ENCODE measurements at places on chromosomes 3 and 15.

GRCh38 chr15:67968564-67968963 lies 85.6 kb upstream of the PIAS1 start:
- DNase-seq = no peak

GRCh38 chr15:35771746-35772442 lies 225.9 kb upstream of the DPH6 start:
- DNase-seq = no peak

- DNase-seq = no peak
Measured at GRCh38 chr3:32557640-32558352, 12.9 kb downstream of the DYNC1LI1 start.

DNA sequence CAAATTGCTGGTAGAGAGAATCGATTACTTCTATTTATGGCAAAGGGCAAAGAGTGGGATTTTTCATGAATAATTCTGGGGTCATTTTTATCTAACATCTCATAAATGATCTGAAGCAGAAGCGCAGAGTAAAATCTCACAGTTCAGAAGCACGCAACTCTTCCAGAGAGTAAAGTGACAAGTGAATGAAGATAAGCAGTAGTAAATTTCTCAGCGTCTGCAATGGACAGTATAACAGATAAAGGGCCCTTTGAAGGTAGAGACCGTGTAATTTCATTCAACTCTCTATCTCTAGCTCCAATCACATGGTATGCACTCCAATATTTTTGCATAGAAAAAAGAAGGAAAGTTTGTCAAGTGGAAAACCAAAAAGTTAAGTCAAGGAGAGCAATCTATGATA lies 521.1 kb upstream of the NECTIN3 start:
- DNase-seq = no peak

DNA sequence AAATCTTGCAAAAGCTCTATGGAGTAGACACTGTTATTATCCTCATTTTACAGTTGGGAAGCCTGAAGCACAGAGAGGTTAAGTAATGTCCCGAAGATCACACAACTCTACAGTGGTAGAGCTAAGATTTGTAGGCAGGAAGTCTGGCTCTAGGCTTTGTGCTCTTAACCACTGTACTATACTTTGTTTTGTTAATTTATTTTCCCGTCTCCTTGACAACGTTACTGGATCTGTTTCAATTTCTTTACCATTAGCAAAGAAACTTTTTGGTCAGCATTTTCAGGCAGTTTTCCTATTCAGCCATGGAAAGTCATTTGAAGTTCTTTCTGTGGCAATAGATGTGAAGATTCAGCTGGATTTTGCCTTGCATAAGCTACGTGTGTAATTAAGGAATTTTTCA lies 51.7 kb downstream of the OTOL1 start:
- peak; percentile 7 for DNase-seq

DNA sequence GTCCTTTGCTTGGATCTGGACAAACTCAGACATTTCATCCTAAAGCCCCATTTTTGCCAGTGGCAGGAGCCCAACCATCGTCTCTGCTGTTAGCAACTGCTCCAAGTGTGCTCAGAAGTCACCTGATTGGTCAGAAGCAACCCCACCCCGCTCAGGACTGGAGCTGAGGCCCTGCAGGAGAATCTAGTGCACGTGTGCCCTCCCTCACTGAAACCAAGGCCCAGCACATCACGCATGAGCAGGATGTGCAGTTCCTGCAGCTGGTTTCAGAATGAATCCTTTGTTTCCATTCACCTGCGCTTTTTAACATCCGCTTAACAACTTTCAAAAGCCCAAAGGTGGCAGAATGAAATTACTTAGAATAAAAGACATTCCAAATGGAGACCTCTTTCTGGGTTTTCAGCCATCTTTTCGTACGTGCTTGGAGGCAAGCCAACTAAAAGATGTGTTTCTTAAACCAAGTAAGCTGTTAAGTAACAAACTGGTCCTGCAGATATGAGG lies 81.2 kb downstream of the SRGAP3 start:
- peak; percentile 37 for DNase-seq

DNA sequence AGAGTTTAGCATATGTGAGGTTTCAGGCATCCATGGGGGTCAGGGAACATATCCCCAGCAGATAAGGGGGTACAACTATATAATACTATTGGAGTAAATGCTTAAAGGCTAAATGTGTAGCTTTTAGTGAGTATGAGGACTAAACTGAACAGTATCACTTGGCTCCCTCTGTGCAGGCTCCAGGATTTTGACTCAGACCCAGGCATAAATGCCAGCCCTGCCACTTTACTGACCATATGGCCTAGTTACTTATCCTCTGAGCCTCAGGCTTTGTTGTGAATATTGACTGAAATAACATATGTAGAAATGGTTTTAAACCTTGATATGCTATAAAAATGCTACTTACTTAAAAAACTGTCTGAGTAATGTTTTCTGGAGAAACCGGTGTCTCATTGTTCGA lies 151.6 kb downstream of the CHST2 start:
- no peak for DNase-seq

GRCh38 chr3:194494951-194495374 lies 8.2 kb upstream of the ATP13A3 start:
- no peak for DNase-seq

DNA sequence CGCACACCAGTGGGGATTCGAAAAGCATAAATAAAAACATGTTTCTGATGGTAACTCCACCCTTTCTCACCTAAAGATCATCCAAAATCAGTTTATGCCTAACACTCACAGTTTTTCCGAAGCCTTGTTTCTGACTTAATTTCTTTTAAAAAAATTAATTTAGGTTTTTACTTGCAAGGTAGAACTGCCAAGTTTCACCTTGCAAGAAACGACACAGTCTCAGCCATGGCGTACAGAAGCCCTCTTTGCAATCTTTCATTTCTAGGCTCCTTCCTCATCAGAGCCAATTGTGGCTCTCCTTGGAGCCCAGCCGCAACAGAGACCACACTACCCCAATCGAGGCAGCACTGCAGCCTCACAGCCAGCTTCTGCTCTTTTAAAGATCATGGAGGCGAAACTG lies 31.0 kb upstream of the FEZF2 start:
- DNase-seq = no peak

GRCh38 chr3:159472611-159473010 lies 516.0 kb upstream of the IL12A start:
- DNase-seq = no peak

- no peak for DNase-seq
Measured at GRCh38 chr15:74408385-74408784, 25.4 kb downstream of the SEMA7A start.

DNA sequence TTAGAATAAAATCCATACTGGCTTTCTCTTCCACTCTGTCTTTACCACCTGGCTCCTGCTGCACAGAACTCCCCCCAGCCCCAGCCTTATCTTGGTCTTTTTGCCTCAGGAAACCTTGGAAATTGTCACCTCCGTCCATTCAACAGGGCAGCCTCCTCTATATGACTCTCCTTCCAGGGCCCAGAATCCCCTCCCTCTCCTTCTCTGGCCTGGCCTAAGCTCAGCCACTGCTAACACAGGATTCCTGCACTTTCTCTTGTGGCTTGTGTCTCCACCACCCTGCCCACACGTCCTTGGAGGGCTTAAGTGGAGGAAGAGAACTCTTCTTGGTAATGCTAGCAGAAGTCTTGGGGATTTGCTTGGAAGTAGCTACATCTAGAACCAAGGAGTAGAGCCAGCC lies 1.5 kb upstream of the IL17RD start:
- DNase-seq = no peak

DNA sequence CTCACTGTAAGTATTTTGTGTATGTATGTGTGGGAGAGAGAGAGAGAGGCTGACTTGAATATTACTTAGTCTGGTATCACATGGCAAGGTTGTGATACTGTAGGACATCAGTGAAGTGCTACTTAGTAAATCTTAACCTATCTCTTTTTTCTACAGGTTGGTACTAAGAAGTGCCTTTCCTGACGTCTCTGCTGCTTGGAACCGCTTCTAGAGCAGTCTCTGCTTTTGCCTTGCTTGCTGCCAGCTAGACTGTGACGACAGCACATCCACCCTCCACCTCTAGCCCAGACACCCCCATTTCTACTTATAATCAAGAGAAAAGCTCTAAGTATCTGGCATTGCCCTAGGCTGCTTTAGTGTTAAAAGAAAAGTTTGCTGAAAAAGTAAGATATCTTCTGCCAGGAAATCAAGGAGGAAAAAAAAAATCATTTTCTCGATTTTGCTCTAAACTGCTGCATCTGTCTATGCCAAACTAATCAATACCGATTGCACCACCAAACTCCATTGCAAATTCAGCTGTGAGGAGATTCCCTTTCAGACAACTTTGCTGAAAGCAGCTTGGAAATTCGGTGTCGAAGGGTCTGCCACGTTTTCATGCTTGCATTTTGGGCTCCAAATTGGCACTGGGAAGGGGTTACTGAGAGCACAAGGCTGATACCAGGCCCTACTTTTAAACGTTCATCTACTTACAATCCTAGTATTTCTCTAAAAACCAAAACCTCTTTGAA lies 30.7 kb downstream of the MBNL1 start:
- DNase-seq = no peak

GRCh38 chr3:168991803-168992202 lies 671.7 kb downstream of the MECOM start:
- DNase-seq = no peak

- DNase-seq = no peak
Measured at GRCh38 chr3:127647166-127647844, 18.3 kb downstream of the PODXL2 start.

GRCh38 chr3:24259901-24260512 lies 234.6 kb downstream of the THRB start:
- DNase-seq = no peak

GRCh38 chr3:133117342-133117741 lies 79.2 kb downstream of the TMEM108 start:
- no peak for DNase-seq

GRCh38 chr3:188021041-188021440 lies 132.9 kb upstream of the LPP start:
- no peak for DNase-seq

DNA sequence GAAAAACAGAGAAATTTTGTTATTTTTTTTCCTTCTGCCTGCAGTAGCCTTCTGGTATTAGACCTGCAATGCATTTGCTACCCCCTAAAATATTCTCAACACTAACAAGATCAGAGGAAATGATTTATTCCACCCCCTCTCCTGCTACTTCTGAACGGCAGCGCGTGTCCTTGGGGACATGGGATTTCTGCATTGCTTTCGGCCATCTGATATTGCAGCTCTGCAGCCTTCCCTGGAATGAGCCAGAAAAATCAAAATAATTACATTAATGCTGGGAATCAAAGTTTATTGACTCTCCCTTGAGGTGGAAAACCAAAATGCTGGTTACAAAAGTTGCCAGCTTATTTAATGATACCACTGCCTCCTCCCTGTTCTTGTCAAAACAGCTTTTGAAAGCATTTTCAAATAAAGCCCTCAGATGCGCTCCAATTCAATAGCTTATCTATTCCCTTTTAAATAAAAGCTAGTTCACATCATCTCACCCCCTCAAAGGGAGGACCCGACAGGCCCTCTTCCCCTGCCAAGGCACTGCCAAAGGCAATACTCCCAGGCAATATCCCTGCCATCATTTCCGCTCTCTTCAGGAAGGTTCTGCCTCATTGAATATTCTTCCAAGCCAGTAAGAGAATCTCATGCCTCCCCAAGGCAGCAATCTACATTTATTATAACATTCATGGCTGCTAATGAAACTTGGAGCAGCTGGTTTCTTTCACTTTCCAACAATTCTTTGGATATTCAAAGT lies 96.6 kb downstream of the FHIT start:
- DNase-seq = no peak

DNA sequence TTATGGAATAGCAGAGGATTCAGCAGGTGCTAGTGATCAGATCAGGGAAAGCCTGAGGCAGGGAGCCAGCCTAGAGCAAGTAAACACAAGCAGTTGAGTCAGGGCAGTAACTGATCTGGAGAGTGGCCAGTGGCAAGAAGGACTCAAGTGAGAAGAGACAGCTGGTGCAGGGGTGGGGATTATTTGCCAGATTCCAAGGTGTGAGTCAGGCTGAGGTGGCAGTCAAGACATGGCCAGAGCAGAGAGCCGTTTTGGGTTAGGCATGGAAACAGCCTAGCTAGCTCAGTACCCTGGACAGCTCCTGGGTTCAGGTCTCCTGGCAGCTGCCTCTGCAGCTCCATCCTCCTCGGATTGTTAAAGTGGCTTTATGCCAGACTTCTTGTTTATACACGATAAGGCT lies 281.9 kb upstream of the ONECUT1 start:
- DNase-seq = peak; percentile 35

GRCh38 chr3:73933585-73933984 lies 308.8 kb upstream of the PDZRN3 start:
- no peak for DNase-seq

DNA sequence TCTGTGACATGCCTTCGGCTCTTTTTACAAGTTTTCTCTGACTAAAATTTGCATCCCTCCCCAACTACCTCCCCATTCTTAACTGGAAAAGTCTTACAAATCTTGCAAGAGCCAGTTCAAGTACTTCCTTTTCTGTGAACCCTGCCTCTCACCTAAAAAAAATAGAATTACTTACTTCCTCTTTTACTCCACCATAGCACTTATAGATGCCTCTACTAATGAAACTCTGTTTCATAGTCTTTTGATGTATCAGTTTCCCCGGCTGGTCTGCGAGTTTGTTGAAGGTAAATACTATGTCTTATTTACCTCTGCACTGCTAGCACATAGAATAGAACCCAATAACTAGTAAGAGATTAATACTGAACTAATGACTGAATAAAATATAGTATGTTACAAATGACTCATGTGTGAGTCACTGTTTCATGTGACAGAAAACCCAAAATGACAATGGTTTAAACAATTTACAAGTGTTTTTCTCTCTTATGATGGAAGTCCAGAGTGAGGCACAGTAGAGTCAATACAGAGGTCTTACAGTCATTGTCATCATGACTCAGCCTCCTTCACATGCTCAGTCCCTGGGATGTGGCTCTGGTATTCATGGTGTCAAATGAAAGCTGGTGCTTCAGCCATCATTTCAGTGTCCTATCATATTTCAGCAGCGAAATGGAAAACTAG lies 393.5 kb downstream of the RSL24D1 start:
- peak; percentile 26 for DNase-seq

GRCh38 chr3:78497021-78497420 lies 1270.8 kb downstream of the ROBO1 start:
- DNase-seq = no peak

- DNase-seq = no peak
Measured at GRCh38 chr15:101428758-101429157, 60.7 kb downstream of the PCSK6 start.

GRCh38 chr3:33699275-33699674 lies 18.8 kb downstream of the CLASP2 start:
- no peak for DNase-seq

- DNase-seq = no peak
Measured at GRCh38 chr15:60223176-60223575, 174.6 kb downstream of the ANXA2 start.

GRCh38 chr3:56929809-56930615 lies 128.3 kb upstream of the ARHGEF3 start:
- no peak for DNase-seq

GRCh38 chr15:40252438-40253166 lies 13.7 kb downstream of the PAK6 start:
- no peak for DNase-seq

DNA sequence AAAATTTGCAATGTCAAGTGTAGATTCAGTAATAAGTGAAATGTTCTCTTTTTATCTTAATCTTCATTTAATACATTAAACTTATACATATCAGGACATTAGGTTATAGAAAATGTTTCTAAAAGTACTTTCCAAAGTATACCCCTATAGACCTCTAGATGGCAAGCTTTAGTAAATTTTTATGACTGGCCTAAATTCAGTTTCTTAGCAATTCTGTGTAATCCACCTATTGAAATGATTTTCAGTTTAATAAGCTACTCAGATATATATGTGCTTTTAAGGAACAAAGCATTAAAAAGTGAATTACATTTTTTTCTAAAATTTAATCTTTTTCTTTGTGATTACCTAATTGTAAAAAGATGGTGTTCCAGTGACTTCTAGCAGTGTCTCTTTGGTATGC lies 342.2 kb downstream of the GBE1 start:
- peak; percentile 9 for DNase-seq
